ENCODE measurements at places on chromosomes 2 and 18.
A peak's percentile ranks its signal among the peaks of the same experiment; 100 is the strongest.

DNA sequence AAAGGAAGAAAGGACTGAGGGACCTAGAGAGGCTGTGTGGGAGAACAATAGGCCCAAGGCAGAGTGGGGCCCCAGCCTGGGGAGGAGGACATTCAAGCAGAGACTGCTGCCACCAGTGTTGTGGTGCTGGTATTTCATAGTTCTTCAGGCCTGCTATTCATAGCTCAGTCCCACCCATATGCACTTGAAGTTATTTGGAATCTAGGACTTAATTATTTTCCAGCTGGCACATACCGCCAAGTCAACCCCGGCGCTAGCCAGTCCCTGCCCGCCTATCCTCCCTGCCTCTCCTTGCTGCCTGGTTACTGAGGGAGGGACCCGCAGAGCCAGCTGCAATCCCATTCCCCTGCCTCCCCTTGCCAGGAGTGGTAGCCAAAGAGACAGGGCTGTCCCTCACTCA is 141.2 kb downstream of the CABLES1 start:
- no peak for DNase-seq

GRCh38 chr18:59561612-59562011 is 135.6 kb downstream of the CCBE1 start:
- DNase-seq: no peak

- DNase-seq: no peak
Measured at GRCh38 chr2:192957425-192957824, 762.7 kb upstream of the TMEFF2 start.

DNA sequence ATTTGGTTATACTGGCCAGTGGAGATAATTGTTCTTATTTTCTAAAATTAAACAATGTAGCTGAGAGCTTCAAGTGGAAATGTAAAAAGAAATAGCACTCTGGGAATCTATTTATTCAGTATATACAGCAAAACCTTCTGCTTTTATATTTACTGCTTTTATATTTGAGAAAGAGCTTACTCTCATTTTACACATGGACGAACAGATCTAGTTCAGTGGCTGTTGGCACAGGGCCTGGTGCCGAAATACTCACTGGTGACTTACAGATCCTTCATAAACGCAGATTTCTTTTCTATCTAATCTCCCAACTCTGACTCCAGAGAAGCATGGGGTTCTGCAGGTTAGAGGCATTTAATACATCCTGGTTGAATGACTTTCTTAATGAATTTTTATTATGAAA is 266.2 kb downstream of the ASXL3 start:
- DNase-seq: no peak

DNA sequence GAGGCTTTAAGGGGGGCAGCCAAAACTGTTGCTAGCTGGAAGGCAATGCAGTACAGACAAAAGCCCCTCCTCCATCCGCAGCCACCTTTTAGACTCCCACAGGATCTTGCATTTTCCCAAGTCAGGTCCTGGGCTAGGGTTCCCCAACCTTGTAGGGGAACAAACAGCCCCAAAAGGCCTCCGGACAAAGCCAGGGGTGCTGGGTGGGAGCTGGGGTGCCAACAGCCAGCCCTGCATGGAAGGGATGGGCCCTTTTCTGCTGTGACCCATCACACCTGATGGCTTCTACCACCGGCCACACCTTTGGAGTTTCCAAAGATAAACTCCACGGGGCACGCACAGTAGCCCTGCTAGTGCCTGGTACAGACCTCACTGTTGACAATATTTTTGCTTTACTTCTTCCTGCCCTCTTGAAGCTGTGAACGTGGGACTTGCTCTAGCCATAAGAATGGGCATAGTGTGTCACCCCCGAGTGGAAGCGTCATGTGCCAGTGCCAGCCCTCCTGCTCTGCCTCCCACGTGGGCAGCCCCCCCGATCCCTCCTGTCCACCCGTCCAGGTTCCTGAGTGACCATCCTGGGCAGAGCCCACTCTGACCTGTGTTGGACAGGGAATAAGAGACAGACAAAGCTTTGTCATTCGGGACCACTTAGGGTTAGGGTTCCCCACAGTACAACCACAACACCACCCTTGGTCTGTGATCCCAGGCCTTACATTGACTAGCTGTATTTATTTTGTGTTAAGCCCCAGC is 18.8 kb downstream of the TUBB6 start:
- DNase-seq: no peak

GRCh38 chr18:8097927-8098326 is 511.3 kb upstream of the RAB12 start:
- DNase-seq: no peak

- DNase-seq: no peak
Measured at GRCh38 chr2:41042343-41042742, 590.5 kb upstream of the SLC8A1 start.

DNA sequence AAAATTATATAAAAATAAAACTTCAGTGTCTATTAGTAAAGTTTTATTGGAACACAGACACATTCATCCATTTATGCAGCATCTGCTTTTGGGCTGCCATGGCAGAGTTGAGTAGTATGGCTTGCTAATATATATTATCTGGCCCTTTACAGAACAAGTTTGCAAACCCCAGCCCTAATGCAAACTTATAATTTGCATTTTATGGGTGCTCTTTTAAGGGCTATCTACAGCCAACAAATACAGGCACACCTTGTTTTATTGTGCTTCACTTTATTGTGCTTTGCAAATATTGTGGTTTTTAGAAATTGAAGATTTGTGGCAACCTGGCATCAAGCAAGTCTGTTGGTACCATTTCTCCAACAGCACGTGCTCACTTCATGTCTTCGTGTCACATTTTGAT is 35.2 kb upstream of the DLX2 start:
- no peak for DNase-seq

- DNase-seq: no peak
Measured at GRCh38 chr2:118387509-118387908, 299.2 kb downstream of the INSIG2 start.

DNA sequence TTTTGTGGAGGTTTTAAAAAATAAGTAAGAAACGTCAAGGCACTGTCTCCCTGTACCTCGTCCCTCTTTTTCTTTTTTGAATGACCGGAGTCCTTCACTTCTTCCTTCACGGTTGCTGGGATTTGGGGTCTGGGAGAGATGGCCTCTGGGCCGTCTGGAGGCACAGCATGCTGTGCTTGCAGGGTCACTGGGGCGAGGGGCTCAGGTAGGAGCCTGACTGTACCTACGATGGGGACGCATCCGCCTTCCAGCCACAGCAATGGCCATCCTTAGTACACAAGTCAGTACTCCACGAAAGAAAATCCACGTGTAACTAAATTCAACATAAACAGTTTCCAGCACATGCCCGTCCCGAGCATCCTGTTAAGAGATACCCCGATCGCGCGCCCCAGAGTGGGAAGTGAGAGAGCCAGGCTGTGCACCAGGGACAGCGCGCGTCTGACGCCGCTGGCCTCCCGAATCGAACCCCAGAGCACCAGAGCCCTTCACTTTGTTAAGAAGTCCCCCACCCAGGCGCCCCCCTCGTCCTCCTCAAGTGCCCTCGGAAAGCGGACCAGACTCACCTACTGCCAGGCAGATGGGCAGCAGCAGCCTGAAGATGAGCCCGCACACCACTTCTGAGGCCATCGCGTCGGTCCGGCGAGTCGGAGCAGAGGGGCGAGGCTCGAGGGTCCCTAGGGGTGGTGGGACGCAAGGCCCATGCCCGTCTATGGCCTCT is 1.2 kb downstream of the PIEZO2 start:
- DNase-seq: no peak

DNA sequence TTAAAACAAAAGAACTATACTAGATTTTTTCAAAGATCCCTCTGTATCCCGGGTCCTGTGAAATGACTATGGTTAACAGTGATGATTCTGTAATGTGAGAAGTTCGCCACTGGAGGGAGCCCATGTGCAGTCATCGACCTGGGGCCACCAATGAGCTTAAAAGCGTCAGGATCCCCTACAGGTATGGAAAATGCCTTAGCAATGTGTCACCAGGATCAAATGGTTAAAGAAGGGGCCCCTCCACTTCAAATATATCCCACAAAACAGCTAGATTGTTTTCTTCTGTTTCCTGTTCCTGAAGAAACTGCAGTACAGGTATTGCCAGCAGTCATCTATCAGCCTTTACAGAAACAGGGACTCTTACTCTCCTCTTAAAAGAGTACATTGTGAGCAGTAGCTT is 15.3 kb downstream of the CHRNA1 start:
- DNase-seq: peak; percentile 70

DNA sequence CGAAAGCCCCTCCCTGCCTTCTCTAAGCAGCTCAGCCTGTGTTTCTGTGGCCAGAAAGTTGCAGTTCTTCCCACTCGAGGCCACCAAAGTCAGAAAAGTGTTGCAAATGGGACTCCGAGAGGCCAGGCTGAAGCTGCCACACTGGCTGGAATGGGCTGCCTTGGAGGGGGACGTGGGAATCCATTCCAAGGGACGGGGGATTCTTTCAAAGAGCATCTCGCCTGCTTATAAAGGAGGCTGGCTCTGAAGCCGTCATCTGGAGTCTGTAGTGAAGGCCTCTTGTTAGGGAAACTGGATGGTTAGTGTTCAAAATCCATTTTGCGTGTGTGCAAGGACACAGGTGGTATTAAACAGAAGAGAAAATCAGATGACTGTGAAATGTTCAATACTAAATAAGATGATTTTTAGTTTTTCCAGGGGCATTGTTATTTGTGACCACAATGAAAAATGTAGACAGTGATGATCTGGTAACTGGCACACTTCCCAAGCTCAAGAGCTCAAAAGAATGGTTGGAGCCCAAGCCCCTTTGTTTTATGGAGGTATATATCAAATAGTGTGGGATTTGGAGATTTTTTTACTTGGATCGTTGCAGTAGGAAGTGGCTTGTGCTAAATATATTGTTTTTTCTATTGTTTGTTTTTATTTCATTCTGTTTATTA is 782 bp downstream of the FAM228B start:
- peak; percentile 9 for DNase-seq

GRCh38 chr2:121080013-121080772 is 204.8 kb downstream of the TFCP2L1 start:
- no peak for DNase-seq

DNA sequence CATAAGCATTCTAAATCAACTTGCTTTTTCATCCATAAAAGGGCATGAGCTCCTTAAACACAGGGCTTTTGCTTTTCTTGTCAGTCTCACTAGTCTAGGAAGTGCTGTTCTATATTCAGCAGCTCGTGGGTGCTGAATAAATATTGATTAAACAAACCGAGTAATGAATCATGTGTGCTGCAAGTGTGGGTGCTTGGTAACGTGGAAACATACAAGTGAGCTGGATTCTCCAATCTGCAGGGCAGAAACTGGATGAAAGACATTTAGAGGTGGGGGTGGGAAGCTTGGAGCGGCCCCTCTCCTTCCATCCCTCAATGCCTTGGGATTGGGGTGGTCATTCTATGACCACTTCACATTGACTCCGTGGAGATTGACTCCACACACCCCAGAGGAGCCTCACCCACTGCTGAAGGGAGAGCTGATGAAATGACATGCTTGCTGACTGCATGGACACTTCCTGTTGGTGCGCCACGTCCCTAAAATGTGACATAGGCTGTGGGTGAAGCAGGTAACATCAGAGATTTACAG is 114.6 kb downstream of the DOCK10 start:
- DNase-seq: peak; percentile 61

- no peak for DNase-seq
Measured at GRCh38 chr2:144471305-144472045, 48.4 kb downstream of the ZEB2 start.

- no peak for DNase-seq
Measured at GRCh38 chr2:19575641-19576040, 217.2 kb upstream of the OSR1 start.

DNA sequence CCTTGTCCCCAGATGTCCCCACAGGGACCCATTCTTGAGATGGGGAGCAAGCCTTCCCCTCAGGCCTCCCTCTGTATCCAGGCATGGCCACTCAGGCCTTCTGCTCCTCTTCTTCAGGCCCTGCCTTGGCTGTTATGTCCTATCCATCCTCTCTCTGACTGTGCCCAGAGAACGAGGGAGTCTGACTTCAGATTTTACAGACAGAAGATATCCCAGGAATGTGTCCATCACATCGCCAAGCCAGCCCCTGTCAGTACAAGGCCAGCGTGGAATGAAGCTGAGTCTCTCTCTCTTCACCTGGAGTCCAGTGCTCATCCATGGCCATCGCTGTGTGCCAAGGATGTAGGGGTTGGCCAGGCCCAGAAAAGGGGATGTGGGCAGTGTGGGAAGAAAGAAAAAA is 57.6 kb downstream of the SDC1 start:
- DNase-seq: no peak

GRCh38 chr2:110828330-110828729 is 96.0 kb downstream of the ACOXL start:
- no peak for DNase-seq

GRCh38 chr2:185130685-185131084 is 532.4 kb downstream of the ZNF804A start:
- DNase-seq: no peak

DNA sequence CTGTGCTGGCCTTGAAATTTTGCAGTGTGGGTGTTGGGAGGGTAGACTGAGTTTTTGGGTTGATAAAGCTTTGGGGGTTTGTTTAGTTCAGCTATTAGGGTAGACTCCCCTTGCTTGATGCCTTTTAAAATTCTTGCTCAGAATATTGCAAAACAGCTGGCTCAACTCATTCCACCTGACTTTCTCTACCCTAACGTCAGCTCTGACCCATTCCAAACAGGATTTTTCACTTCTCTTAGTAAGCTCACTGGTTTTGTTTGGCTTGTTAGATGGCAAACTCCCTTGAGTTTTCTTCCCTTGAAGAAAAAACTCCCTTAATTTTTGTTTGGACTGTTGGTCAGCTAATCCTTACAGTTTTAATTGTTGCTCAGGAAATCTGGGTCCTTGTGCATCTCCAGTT is 195.1 kb upstream of the DTNA start:
- no peak for DNase-seq

DNA sequence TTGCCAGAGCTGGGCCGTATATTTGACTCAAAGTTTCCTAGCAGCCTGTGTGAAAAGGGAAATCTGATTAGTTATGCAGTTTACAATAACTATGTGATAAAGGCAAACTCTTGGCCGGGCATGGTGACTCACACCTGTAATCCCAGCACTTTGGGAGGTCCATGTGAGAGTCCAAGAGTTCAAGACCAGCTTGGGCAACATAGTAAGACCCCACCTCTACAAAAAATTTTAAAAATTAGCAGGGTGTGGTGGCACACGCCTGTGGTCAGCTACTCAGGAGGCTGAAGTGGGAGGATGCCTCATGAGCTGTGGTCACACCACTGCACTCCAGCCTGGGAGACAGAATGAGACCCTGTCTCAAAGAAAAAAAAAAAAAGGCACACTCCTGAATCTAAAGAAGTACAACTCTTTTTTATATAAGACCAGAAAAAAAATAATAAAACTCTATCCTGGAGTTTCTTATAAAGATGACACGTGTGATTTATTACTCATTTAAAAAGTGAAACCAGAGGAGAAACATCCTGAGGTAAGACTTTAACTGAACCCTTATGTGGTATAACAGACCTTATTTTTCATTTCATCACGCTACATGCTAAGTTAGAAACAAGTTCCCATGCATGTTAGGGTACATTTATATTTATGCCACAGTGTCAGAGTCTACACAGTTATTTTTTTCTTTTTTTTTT is 32.6 kb upstream of the KCMF1 start:
- DNase-seq: peak; percentile 13

DNA sequence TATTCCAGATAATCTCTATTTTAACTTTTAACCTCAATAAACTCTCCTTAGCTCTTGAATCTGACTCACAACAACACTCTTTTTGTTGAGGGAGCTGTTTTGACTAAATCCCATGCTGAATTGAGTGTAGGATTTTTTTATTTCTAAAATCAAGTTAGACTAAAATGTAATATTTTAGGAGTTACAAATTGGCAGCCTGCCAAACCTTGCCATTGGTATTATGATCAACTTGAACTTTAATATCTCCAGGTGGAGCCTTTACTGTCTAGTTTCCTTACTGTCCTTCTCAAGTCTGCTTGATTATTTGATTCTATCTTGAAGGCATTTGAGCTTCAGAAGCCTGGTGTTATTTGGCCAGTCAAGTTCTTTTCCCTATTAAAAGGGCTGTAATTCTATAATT is 8.7 kb downstream of the PIKFYVE start:
- DNase-seq: no peak

Data from activated CD4-positive, alpha-beta T cell treated with anti-CD3 and anti-CD28 coated beads, Interleukin-2, amount 50 U/mL, for 24 hours (primary cell).